HepG2 (cell line): ENCODE measurements at places on chromosomes 16 and 17. TPM values are rescaled to one million over a fixed set of nuclear protein-coding genes. Genes with fewer than 3 reads are reported as not detected.

- no peaks in the 10 kb centered on the region for H3K36me3 ChIP-seq
- H3K27me3 ChIP-seq: no peaks in the 10 kb centered on the region
- no peak for DNase-seq
- H3K27ac ChIP-seq: no peak overlapping the region
Measured at GRCh38 chr17:72671016-72671415, 421.5 kb downstream of the SLC39A11 start.

- H3K27me3 ChIP-seq: peaks cover 5% of the 10 kb centered on the region; the same call in 1 of the 2 replicates
- H3K36me3 ChIP-seq: no peaks in the 10 kb centered on the region
- H3K27ac ChIP-seq: no peak overlapping the region
- H3K4me3 ChIP-seq: no peak overlapping the region
- no peak for DNase-seq
- no peaks in the 10 kb centered on the region for H3K4me1 ChIP-seq
Measured at GRCh38 chr17:67056746-67057490, 12.6 kb downstream of the CACNG1 start.

DNA sequence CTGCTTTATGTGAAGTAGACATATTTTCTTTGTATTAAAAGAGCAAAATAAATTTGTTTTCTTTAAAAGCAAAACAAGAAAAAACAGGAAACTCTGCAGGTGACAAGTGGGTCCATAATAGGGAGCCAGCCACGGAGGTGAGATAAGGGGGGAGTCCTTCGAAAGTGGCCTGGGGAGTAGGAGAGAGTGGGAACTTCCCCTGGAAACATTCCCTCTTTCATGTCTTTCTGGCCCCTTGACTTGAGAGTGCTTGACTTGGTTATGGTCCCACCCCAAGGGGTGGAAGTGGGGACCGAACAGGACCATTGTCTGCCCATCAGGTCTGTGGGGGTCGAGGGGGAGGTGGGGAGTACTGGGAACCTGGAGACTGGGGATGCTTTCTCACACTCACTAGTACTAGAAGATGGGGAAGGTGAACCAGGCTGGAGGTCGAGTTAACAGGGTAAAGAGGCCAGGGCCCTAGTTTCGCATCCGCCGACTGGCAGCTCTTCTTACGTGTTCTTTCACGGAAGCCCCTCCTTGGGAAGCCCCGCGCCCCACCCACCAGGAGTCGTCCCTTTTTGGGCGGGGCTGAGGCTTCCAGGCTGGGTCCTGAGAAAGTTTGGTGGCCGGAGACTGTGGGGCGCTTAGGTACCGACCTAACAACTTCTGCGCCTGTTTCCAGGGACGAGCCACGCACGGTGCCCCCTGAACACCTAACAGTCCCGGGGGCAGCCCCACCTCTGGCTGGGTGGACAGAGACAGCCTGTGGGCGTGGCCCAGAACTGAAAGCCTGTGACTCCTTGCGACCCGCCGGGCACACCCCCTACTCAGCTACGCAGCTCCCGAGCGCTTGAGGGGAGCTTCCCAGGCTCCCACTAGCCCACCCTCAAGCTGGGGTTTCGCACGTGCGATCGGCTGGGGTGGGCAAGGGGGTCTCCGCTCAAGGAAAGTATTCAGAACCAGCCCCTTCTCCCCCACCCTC is 790 bp downstream of the TRADD start:
- peaks cover 4% of the 10 kb centered on the region; the same call in 1 of the 2 replicates for H3K27me3 ChIP-seq
- no peaks in the 10 kb centered on the region for H3K36me3 ChIP-seq
- peaks cover 46% of the 10 kb centered on the region for H3K4me1 ChIP-seq
- H3K4me3 ChIP-seq: peak overlapping the region; percentile 93

Gene TLCD2
- polyA plus RNA-seq: 0.90 and 1.2 TPM in 2 replicates

GRCh38 chr16:80107900-80108299 is 432.9 kb upstream of the DYNLRB2 start:
- DNase-seq: no peak
- no peak overlapping the region for H3K4me3 ChIP-seq
- no peak overlapping the region for H3K27ac ChIP-seq
- H3K36me3 ChIP-seq: no peaks in the 10 kb centered on the region

Gene RASD1
- polyA plus RNA-seq: 4.2 and 8.9 TPM in 2 replicates

- H3K4me1 ChIP-seq: no peaks in the 10 kb centered on the region
- no peak overlapping the region for H3K4me3 ChIP-seq
- DNase-seq: no peak
Measured at GRCh38 chr17:36460265-36460937, 26.1 kb upstream of the ZNHIT3 start.

GRCh38 chr17:73013301-73013700 is 79.2 kb downstream of the SLC39A11 start:
- no peaks in the 10 kb centered on the region for H3K27me3 ChIP-seq
- DNase-seq: no peak
- H3K36me3 ChIP-seq: no peaks in the 10 kb centered on the region

DNA sequence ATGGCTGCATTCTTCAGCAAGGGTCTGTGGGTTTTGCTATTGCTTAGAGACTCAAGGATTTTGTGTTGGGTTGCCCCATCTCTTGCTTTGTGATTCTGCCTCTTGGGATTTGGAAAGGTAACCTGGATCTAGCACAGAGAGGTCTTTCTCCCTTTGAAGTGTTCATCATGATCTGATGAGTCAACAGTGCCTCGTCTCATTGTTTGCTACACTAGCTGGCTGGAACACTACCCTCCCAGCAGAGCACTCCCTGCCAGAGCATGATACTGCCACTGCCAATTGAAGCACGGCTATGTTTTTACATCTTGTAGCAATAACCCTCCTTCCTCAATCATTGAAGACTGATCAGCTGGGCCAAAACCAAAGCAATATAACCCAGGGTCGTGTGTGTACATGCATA is 361.0 kb downstream of the CDH13 start:
- H3K27me3 ChIP-seq: no peaks in the 10 kb centered on the region
- no peaks in the 10 kb centered on the region for H3K4me1 ChIP-seq
- no peaks in the 10 kb centered on the region for H3K36me3 ChIP-seq
- no peak for DNase-seq
- no peak overlapping the region for H3K4me3 ChIP-seq

DNA sequence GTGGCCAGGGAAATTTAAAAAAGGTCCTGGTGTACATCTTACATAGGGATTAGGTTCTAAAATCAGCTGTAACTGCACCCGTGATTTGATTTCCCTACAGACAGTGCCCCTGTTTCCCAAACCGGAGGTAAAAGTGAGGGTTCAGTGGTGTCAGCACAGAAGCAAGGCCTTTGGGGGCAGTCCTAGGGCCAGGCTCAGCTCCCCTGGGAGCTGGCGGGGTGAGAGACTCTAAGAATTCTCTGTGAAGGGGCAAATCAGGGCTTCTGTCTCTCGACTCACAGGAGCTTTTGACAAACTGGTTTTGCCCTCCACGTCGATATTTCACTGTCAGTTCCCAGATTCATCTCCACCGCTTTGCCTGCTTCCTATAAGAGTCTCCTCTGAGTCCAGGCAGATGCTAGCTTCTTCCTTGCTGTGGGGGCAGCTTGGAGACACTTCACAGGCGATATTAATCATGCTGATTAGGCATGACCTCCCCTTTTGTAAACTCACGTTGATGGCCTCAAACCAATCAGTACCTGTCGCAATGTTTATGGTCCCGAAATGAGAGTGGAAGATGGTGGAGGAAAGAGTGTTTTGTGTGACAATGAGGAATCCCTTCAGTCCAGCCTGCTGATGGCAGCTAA is 234.2 kb upstream of the TOX3 start:
- H3K4me3 ChIP-seq: no peak overlapping the region
- no peak overlapping the region for H3K27ac ChIP-seq
- no peak for DNase-seq
- H3K27me3 ChIP-seq: peaks cover 4% of the 10 kb centered on the region; the same call in 1 of the 3 replicates

Gene SLC5A11
- polyA plus RNA-seq: 1.2 and 1.7 TPM in 2 replicates

- peaks cover 32% of the 10 kb centered on the region for H3K27me3 ChIP-seq
- no peaks in the 10 kb centered on the region for H3K36me3 ChIP-seq
Measured at GRCh38 chr16:79599837-79600637, 500 bp downstream of the MAF start.

DNA sequence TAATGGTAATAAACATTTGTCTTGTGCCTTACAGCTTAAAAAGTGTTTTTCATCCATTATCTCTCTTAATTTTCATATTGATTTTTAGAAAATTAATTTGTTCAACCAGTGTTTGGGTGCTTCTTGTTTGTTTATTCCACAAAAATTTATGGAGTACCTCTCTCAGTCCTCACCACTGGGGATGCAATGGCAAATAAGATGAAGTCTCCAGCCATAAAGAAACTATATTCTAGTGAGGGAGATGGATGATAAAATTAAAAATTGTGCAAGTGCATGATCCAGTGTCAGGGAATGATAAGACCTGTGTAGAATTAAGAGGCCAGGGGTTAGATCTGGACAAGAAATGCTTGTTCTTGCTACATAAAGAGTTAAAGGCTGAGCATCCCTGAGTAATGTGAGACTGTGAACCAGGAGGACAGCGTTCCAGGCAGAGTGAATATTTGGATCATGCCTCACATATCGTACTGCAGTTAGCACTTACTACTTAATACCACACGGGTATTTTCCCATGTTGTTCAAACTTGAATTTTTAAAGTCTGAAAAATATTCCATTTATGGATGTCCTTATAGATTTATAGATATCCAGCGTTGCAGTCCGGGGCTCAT is 535.7 kb upstream of the HSBP1 start:
- H3K27ac ChIP-seq: no peak overlapping the region
- no peak overlapping the region for H3K4me3 ChIP-seq
- DNase-seq: no peak
- H3K36me3 ChIP-seq: no peaks in the 10 kb centered on the region

GRCh38 chr16:46789499-46790414 is 41.2 kb downstream of the C16orf87 start:
- DNase-seq: peak; percentile 74
- H3K4me1 ChIP-seq: peaks cover 37% of the 10 kb centered on the region
- H3K4me3 ChIP-seq: peak overlapping the region; percentile 93

DNA sequence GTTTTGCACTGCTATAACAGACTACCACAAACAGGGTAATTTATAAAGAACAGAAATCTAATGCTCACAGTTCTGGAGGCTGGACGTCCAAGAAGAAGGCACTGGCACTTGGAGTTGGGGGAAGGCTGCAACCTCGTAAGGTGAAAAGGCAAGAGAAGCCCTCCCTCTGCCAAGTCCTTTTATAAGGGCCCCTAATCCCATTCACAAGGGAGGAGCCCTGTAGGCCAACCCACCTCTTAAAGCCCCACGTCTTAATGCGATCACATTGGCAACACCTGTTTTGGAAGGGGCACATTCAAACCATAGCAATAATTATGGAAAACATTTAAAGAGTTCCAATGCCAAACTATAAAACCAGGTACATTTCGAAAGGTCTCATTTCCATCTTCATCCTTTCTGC is 5.2 kb downstream of the PKD1L3 start:
- H3K27me3 ChIP-seq: peaks cover 1% of the 10 kb centered on the region; the same call in 1 of the 2 replicates
- H3K36me3 ChIP-seq: no peaks in the 10 kb centered on the region
- H3K4me3 ChIP-seq: no peak overlapping the region
- no peak overlapping the region for H3K27ac ChIP-seq
- DNase-seq: no peak

Gene KRT23
- polyA plus RNA-seq: 48.4 and 51.1 TPM in 2 replicates

DNA sequence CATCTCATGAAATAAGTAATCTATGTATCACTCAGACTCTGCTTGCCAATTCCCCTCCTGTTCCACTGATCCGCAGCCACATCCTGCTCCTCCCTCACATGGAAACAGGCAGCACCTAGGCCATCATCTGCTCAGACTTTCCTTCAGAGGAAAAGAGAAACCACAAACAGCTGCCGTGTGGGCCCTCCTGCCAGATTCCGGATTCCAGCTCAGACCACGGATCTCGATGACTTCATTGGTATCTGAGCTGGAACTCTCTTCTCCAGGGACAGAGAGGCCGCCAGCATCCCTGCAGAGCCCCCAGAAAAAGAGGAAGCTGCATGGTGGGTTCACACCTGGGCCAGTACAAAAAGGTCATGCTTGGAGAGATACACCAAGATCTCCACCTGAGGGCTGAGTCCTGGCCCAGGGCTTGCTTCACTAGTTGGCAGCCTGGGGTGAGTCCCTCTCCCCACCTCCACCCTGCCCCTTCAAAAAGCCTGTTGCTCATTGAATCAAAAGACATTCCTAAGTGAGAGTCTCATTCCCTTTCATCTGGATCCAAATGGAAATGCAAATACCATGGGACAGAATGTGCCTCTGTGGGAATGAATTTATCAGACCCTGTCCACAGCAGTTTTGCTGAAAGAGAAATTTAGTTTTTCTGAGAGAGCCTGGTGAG is 47.2 kb downstream of the HOXB1 start:
- H3K4me3 ChIP-seq: no peak overlapping the region
- H3K27me3 ChIP-seq: peaks cover 37% of the 10 kb centered on the region
- H3K36me3 ChIP-seq: no peaks in the 10 kb centered on the region
- no peak overlapping the region for H3K27ac ChIP-seq

- H3K4me1 ChIP-seq: no peaks in the 10 kb centered on the region
- no peaks in the 10 kb centered on the region for H3K36me3 ChIP-seq
- no peaks in the 10 kb centered on the region for H3K27me3 ChIP-seq
- H3K27ac ChIP-seq: no peak overlapping the region
Measured at GRCh38 chr17:69535016-69535570, 120.6 kb downstream of the MAP2K6 start.

GRCh38 chr17:63658366-63658765 is 36.1 kb downstream of the MAP3K3 start:
- H3K4me3 ChIP-seq: no peak overlapping the region
- H3K27ac ChIP-seq: no peak overlapping the region
- H3K27me3 ChIP-seq: no peaks in the 10 kb centered on the region
- no peaks in the 10 kb centered on the region for H3K4me1 ChIP-seq

DNA sequence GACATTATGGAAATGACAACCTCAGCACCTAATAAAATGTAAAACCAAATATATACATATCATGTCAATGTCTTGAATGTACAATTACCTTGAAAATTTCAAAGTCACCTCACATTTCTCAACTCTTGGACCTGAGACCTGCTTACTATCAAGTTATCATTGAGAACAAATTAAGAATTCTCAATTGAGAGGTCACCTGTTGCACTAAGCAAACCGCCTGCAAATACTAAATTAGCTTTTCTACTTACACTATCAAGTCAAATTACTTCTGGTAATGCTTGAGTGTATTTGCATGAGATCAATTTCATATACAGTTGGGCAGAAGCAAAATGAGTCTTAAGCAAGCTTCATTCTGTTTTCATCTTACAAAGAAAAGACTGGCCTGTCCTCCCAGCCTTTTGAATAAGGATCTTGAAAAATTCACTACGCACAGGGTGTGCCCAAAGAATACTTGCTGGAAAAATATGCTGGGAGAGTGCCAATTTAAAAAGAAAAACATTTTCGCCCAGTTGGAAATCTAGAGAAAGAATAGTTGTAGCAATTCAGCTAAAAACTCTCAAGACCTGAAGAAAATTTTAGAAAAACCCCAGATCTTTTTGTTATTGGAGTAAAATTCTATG is 35.7 kb downstream of the KANSL1 start:
- no peak overlapping the region for H3K4me3 ChIP-seq
- H3K27ac ChIP-seq: no peak overlapping the region
- no peak for DNase-seq
- H3K27me3 ChIP-seq: no peaks in the 10 kb centered on the region
- peaks cover 62% of the 10 kb centered on the region for H3K4me1 ChIP-seq

- H3K4me1 ChIP-seq: no peaks in the 10 kb centered on the region
- H3K36me3 ChIP-seq: no peaks in the 10 kb centered on the region
- no peak overlapping the region for H3K27ac ChIP-seq
- H3K27me3 ChIP-seq: no peaks in the 10 kb centered on the region
- H3K4me3 ChIP-seq: no peak overlapping the region
Measured at GRCh38 chr16:51172368-51172767, 21.3 kb upstream of the SALL1 start.

Gene GNGT2
- not detected in 2 replicates for polyA plus RNA-seq

Gene ATP2C2
- 0.05 and 0.07 TPM in 2 replicates for polyA plus RNA-seq
